ENCODE measurements at places on chromosomes 3 and 15.
A peak's percentile ranks its signal among the peaks of the same experiment; 100 is the strongest.

- no peak for DNase-seq
Observed at GRCh38 chr15:83844742-83845141, 190.8 kb downstream of the ADAMTSL3 start.

- peak; percentile 16 for DNase-seq
Observed at GRCh38 chr3:52530918-52531826, 2.5 kb downstream of the NT5DC2 start.

DNA sequence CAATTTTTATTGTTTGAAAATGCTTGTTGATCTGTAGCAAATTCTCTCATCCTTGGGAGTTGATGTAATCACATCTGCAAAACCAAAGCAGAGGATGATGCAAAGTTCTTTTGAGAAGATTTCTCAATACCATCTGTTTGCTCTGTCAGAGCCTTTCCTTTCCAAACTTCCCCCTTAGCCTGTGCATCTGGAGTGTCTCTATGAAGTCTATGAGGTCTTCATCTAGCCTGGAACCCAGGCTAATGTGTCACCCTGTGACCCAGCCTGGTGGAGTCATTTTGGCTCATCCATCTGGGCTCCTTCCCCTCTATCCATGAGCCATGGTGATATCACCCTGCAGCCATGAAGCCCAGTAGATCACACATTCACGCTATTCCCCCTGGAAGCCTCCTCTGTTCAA, 123.2 kb upstream of the SLC7A14 start:
- DNase-seq: no peak

DNA sequence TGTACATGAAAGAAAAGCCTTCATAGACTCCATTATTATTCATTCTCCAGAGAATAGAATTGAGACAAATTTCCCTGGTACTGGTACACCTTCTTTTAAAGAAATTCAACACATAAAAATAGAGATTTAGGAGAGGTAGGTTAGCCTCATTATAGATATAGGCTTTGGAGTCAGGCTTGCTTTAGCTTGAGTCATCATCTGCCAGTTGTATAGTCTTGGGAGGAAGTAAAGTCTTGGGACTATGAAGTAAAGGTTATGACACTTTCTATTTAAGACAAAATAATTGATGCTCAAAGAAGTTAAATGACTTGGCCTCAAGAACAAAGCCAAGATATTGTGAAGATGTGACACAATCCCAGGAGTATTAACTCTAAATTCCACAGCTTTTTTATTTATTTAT, 4.3 kb downstream of the HRG start:
- no peak for DNase-seq

GRCh38 chr3:172384836-172385235, 63.4 kb downstream of the GHSR start:
- no peak for DNase-seq

GRCh38 chr15:94421706-94422105, 190.3 kb downstream of the MCTP2 start:
- no peak for DNase-seq

DNA sequence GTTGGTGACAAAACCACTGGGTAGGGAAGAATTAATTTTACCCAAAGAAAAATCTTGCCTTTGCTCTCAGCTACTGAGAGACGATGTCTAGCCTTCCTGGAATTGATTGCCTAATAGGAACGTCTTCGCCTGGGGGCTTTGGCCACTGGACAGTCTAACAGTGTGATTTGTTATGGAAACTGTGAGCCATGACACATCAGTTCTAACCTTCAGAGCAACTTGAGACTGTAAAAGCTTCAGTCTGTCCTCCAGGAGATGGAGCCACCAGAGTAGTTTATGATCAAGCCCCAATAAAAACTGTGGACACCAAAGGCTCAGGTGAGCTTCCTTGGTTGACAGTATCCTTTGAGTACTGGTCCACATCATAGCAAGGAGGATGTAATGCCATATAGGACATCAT, 235.8 kb upstream of the TMCO5A start:
- DNase-seq: no peak

DNA sequence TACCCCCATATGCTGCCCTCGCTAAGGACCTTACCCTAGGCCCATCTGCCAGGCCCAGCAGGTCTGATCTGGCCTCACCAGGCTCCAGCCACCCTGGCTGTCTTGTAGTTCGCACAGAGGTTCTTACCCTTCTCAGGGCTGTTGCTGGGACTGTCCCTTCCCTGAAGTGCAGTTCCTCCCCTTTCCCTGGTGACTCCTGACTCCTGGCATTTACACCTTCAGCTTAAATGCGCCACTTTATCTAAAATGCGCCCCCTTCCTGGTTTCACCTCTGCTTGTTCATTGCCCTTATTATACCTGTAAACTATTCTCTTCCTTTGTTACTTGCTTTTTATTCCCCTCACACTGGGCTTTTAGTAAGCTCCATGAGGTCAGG, 835 bp upstream of the TTLL3 start:
- no peak for DNase-seq

Data from CD8-positive, alpha-beta T cell (primary cell).